ENCODE measurements at places on chromosomes 2 and 18.
A peak's percentile ranks its signal among the peaks of the same experiment; 100 is the strongest.

DNA sequence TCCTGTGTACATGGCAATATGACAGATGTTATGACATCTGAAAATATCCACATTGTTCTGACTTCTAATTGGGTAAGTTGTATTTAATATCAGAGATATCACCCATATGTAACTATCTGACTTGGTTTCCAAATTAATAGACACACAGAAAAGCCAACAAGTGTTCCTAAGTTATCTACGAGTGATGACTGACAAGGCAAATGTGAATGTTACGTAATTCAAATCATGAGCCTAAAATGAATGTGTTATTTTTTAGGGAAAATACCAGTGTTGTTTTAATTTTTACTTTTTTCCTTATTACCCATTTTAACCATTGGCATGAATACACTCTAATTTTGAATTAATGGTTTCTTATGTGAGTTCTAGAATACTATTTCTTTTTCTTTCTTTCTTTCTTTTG, 15.8 kb upstream of the PNO1 start:
- DNase-seq = no peak

DNA sequence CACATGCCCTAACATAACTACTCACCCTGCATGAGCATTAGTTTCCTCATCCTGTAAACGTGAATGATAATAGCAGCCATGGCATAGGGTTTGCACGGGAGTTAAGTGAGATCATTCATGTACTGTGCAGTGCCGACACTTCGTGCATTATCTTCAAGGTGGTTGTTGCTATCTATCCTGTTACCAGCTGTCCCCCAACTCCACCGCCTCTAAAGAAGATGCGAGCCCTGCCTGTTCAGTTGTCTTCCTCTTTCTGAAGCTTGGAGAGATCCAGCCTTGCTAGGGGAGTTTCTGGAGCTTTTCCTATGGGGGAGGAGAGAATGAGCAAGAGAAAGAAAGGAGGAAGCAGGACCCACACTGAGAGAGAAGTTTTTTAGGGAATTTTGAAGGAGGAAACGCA, 34.4 kb downstream of the YPEL5 start:
- no peak for DNase-seq

GRCh38 chr2:16413285-16413684, 252.3 kb downstream of the CYRIA start:
- DNase-seq = no peak

DNA sequence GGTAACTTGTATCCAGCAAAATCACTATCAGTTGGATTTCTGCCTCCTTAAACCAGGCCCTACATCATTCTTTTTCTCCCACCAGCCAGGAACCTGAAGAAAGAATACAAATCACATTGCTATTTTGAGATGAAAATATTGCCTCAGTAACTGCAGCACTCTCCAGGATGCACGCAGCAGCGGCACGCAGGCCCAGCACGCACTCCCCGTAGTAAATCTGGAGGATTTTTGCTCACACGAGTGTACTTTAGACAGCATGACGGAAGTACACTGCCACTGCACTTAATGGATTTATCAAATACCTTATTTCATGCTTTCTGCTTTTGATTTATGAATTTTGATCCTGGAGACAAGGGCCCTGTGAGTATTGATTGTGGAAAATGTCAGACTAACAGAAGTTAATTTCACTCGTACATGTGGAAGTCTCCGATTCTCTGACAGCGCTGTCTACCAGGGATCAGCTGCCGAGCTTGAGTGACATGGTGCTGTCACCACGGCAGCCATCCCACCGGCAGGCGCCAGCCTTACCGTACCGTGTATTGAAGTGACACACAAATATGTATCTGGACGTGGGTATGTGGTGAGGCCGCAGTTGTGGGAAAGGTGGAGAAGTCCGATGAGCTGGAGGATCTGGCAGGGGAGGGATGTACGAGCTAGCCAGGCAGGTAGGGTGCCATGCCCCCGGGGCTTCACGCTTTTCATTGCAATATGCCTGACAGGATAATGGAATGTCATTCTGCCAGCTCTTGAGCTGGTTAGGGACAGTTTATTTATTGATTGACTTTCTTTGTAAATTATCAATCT, 863.7 kb downstream of the GALR1 start:
- DNase-seq = no peak

DNA sequence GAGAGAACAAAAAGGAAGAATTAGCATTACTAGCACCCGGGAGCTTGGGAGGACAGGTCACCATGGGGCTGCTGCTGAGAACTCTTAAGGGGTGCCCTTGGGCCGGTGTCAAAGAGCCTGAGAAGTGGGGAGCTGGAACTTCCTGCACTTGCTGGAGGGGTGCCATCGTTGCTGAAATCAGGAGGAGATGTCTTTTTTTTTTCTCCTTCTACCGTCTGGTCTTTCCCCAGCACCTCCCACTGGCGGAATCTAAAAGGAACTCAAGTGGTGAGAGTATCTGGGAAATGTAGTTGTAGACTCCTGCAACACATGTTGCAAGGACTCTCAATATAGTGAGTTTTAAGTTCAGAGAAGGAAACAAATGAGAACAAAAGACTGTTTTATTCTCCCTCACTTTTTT, 6.1 kb upstream of the AMMECR1L start:
- no peak for DNase-seq

GRCh38 chr18:76674596-76674995, 147.8 kb upstream of the ZNF236 start:
- no peak for DNase-seq

DNA sequence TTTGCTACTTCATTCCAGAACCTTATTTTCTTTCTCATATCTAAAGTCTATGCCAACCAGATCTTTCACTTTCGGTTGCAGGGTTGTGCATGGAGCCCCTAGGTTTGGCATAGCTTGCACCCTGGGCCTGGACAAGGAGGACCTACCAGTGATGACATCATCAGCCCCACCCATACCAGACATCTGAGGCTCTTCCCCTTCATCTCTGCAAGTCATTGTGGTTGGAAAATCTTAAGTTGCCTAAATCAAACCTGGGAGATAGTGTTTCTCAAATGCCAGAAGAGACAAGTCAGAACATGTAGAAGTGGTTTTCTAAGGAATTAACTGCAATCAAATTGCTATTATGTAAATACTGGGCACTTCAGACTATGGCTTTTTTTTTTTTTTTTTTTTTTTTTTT, 363.3 kb downstream of the ZNF516 start:
- no peak for DNase-seq

DNA sequence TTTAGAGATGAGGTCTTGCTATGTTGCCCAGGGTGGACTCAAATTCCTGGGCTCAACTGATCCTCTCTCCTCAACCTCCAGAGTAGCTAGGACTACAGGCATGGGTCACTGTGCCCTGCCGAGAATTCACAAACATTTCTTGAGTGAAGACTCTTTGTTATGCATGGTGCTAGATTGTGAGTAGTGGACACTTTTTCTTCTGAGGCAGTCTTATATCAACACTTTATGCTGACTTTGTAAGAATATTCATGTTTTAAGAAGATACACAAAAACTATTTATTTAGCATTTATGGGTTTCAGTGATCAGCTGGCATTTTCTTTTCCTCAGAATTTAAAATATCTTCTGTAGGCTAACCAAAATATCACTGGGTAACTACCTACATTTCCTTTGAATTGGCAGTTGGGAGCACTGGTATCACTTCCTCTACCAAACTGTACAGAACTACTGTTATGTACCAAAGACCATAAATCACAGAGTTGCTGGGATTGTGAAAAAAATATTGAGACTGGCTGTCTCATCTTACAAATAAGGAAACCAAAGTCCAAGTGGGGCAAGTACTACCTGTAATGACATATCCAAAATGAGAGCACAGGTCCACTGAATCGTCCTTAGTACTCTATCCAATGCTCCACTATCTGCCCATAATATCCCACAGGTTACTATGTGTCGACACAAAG, 34.0 kb downstream of the DOCK10 start:
- DNase-seq = no peak

DNA sequence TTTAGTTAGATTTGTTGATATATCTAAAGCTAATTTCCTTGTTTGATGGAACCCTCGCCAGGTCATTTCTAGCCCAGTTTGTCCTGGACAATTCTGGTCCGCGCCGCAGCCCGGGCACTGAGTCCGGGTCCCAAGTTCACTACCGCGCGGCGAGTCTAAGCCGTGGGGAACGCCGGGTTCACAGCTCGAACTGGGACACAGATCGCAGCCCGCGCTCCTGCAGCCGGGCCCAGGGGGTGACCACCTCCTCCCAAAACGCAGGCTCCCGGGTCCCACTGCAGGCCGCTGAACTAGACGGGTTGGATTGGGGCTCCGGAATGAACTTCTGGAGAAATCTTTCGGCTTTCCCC, 681 bp downstream of the ACADL start:
- no peak for DNase-seq

GRCh38 chr2:71223767-71224333, 3.1 kb downstream of the PAIP2B start:
- DNase-seq = peak; percentile 16

DNA sequence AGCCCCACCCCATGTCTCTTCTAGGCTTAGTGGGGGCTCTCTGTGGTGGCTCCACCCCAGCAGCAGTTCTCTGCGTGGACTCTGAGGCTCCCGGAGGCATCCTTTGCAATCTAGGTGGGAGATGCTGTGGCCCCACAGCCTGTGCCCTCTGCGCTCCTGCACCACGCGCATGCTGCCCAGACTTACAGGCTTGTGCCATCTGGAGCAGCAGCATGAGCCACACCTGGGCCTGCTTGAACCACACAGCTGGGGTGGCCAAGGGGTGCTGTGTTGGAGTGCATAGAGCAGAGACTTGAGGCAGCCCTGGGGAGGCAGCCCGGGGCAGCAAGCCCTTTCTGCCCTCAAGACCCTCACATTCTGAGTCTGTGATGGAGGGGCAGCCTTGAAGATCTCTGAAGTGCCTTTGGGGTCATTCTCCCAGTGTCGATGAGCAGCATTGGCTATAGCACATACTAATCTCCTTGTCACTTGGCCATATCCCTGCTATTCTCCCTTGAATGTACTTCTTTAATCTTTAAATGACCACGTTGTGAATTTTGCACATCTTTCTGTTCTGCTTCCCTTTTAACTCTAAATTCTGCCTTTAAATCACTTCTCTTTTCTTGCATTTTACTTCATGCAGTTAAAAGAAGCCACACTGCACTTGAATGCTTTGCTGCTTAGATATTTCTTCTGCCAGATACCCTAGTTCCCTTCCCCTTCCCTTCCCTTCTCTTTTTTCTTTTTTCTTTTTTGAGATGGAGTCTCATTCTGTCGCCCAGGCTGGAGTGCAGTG, 62.4 kb downstream of the NCAPH start:
- no peak for DNase-seq

DNA sequence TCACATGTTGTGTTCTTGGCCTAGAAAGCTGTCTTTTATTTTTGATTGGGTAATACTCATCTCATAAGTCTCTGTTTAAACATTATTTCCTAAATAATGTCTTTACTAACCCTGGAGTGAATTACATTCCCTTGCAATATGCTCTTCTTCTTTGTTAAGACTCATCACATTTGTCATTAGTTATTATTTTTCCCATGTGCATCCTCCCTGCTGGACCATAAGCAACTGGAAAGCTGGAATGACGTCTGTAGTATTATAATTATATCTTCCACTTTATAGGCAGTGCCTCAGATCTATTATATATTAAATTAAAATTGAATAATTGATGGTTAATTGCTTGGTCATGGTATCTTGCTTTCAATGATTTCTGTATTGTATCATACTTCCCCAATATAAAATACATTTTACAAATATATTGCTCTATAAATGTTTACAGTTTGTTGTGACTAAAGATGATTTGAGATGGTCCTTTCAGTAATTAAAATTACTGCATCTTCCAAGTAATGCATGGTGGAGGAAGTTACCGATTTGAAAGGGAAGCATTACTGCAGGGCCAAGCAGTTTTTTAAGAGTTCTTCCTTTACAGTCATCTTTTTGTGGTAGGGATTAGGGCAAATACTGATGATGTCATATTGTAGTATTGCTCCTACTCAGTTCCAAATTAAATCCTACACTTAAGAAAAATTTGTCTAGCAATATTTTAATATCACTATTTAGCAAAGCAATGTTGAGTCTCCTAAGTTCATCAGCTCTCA, 2.1 kb upstream of the RGPD4 start:
- DNase-seq = no peak

- DNase-seq = no peak
Observed at GRCh38 chr2:27569398-27569797, 13.4 kb upstream of the ZNF512 start.

GRCh38 chr18:54255141-54255540, 14.2 kb upstream of the POLI start:
- no peak for DNase-seq

- peak; percentile 5 for DNase-seq
Observed at GRCh38 chr2:86453836-86454235, 12.7 kb downstream of the KDM3A start.

DNA sequence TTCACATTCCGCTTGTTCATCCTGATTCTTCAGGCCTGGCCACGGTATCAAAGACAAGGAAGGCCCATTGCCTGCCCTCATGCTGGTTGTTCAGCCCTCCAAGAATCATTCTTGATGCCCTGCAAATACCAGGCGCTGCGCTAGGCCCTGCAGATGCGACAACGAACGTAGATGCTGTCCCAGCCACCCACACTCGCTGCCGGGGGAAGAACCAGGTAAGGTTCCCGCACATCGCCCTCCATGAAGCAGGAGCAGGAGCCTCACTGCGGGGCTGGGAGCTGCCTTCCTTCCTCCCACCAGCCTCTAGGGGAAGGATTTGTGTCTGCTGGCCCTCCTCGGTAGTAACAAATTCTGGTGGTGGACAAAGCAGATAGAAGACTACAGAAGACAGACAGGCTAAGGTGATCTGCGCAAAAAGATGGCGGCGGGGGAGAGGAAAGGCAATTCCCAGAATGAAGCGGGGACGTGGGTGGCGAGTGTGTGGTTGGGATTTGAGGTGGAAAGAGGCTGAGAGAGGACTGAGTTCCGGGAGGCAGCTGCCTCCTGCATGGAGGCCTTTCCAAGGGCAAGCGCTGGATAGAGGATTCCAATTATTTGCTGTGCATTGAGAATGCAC, 19.8 kb upstream of the GPR55 start:
- no peak for DNase-seq

DNA sequence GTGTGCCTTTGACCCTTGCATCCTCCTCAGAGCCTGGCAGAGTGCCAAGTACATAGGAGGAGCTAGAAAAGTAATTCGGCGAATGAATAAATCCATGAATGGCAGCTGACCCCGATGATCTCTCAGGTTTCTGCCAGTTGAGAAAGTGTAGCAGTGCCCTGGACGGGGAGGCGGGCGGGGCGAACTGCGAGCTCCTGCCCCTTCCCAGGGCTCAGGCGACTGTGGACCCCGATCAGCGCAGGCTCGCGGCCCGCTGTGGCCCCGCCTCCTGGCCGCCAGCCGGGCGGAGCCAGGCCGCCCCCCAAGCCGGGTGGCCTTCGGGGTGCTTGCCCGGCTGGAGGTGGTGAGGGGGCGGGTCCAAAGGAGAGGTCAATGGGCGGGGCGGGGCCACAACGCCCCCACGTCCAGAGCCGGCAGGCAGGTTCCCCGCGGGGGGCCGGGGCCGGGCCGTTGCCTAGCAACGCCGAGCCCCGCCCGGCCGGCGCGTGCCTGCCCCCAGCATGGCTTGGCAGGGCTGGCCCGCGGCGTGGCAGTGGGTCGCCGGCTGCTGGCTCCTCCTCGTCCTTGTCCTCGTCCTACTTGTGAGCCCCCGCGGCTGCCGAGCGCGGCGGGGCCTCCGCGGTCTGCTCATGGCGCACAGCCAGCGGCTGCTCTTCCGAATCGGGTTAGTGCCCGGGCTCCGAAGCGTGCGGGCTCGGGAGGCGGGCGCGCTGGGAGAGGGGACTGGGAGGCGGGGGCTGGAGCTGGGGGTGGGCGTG, 30.6 kb upstream of the TMBIM1 start:
- peak; percentile 29 for DNase-seq

Measured in C1 segment of cervical spinal cord (tissue), 14 donors.